C1 segment of cervical spinal cord (tissue), 14 donors: ENCODE measurements at places on chromosomes 12 and 14.

DNA sequence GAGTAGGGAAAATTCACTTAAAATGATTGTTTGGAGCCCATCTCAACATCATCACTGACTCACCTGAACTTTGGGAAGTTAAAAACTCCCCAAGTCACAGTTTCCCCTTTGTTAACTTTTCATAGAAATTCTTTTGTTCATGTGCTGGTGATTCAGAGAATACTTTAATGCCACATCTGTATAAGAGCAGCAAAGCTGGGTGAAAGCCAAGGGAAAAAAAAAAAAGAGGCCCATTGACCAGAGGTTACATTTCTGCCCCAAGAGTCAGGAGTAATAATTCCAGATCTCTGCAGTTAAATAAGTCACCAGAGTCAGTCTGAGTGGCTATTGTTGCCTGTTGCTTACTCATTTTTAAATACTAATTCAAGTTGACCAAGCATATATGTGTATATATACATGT, 136.4 kb upstream of the LGR5 start:
- DNase-seq, result no peak

GRCh38 chr14:54172562-54172961, 215.9 kb upstream of the BMP4 start:
- DNase-seq, result no peak

GRCh38 chr12:92199819-92200576, 54.4 kb upstream of the BTG1 start:
- no peak for DNase-seq

DNA sequence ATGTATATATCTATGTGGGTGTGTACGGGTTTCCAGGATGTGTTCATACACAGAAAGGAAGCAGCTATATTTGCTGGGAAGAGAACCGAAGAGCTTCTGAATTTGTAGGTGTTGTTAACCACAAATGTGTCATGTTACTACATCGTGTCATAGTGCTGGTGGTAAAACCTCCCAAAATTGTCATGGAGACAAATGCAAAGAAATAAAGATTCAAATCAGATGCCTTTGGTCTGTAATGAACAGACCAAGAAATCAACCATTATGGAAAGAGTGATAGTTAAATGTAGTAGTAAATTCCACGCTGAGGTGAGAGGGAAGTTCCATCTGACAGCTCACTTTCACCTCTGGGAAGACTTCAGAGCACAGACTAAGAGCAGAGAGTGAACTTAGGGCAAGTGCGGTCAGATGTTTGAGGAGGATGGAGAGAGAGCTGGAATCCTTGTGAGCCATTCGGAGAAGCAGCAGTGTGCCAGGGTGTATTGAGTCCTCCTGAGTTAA, 487.5 kb downstream of the TMEM121 start:
- no peak for DNase-seq

DNA sequence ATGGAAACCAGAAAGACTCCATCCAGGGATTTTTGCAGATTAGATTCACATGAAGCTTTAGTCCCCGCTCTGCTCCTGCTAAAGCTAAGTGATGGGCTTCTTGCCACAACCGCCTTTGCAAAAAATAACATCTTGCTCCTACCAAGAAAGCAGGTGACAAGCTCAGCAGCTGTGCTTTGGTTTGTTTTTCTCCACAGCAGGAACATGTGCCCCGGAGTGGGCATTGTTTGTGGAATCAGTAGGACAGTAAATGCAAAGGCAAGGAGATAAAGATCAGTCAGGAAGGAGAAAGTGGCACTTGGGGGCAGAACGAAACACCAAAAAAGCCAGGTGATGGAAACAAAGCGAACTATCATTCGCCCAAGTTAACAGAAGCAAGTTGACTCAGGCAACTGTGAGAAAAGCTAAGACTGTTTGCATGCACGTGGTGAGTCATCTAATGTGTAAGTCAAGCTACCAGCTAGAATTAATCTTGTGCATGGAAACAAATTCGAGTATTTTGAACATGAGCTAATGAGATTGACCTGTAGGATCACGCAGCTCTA, 165.5 kb upstream of the PLXNC1 start:
- DNase-seq, result no peak

- DNase-seq, result no peak
These were observed 175.4 kb upstream of the EEA1 start for GRCh38 chr12:93104535-93104934.

DNA sequence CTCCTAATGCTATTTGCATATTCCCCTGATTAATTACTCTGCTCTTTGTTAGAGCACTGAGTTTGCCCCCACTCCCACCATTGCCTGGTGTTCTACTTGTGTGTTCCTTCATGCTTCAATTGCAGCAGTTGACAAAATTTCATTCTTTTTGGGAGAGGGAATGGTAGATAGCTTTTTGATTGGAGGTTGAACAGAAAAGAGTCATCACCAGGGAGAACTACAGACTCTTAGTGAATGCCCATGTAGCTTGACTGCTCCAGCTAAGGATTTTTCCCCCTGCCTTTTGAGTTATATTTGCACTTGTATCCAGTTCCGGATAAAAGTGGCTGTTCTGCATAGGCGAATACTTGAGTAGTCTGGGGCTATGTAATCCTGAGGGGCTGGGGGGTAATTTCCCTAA, 183.9 kb downstream of the ETNK1 start:
- DNase-seq, result no peak

- no peak for DNase-seq
These were observed 115.9 kb downstream of the NTN4 start for GRCh38 chr12:95674631-95675030.

GRCh38 chr14:56808110-56808382, 2.2 kb downstream of the OTX2 start:
- DNase-seq, result no peak
